ENCODE measurements at places on chromosomes 11 and 22. TPM values are rescaled to one million over a fixed set of nuclear protein-coding genes. Genes with fewer than 3 reads are reported as not detected.
A peak's percentile ranks its signal among the peaks of the same experiment; 100 is the strongest.

The PKDREJ gene
- 0.04 TPM for total RNA-seq

The UPK3A gene
- not detected for total RNA-seq

- H3K4me1 ChIP-seq = peaks cover under 1% of the 10 kb centered on the region
- no peak overlapping the region for H3K4me3 ChIP-seq
- H3K27ac ChIP-seq = no peak overlapping the region
These were observed 99.3 kb upstream of the SYT13 start for GRCh38 chr11:45385423-45385822.

DNA sequence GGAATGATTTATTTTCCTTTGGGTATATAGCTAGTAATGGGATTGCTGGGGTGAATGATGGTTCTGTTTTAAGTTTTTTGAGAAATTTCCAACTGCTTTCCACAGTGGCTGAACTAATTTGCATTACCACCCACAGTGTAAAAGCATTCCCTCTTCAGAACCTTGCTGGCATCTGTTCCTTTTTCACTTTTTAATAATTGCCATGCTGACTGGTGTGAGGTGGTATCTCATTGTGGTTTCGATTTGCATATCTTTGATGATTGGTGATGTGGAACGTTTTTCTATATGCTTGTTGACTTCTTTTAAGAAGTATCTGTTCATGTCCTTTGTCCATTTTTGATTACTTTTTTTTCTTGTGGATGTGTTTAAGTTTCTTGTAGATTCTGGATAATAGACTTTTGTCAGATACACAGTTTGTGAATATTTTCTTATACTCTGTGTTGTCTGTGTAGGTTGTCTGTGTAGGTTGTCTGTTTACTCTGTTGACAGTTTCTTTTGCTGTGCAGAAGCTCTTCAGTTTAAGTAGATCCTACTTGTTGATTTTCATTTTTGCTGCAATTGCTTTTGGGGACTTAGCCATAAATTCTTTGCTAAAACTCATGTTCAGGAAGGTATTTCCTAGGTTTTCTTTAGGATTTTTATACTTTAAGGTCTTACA, 291.8 kb upstream of the DDI1 start:
- peaks cover 10% of the 10 kb centered on the region for H3K27me3 ChIP-seq
- H3K4me1 ChIP-seq = no peaks in the 10 kb centered on the region
- no peak overlapping the region for H3K4me3 ChIP-seq
- DNase-seq = no peak
- no peak overlapping the region for H3K27ac ChIP-seq

GRCh38 chr22:42461511-42461910, 29.3 kb upstream of the NFAM1 start:
- no peak overlapping the region for H3K27ac ChIP-seq
- H3K4me1 ChIP-seq = peaks cover 21% of the 10 kb centered on the region
- no peaks in the 10 kb centered on the region for H3K27me3 ChIP-seq
- no peak overlapping the region for H3K4me3 ChIP-seq
- no peaks in the 10 kb centered on the region for H3K36me3 ChIP-seq

GRCh38 chr22:48849963-48850657, 977.6 kb downstream of the BRD1 start:
- H3K4me3 ChIP-seq = no peak overlapping the region
- H3K27me3 ChIP-seq = no peaks in the 10 kb centered on the region
- H3K4me1 ChIP-seq = no peaks in the 10 kb centered on the region

DNA sequence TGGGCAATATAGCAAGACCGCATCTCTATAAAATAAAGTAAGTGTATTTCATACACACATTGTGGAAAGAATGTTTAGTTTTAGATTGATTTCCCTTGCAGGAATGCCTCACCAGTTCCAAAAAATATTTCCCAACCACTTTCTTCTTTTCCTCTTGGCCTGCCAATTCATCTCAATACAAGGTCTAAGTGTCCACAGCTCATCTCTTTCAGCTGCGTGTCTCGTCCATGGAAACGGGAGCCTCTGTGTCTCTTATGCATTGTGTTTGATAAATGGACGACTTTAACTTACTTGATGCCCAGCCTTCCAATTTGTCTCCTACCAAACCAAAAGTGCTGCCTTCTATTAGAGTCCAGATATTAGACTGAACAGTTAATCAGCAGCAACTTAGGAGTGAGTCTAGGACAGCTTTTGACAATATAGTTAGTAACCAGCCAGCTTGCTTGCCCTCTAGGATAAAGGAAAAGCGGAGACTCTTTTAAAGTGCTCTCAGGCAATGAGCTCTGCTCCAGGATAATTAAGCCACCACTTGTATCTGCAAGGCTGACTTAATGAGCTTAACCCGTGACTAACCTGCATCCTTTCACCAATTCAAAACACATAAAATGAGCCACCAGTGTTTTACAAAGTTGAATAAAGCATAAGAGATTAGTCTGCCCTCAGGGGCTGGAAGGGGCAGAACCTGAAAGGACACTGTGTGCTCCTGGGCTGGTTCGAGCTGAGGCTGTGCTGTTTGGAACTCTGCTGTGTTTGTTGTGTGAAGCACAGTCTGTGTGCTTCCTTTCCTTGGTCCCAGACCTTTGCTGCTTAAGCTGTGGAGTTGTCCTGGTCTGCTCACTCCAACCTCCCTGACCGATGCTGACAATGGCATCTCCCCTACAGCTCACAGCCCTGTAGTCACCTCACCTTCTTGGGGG, 27.5 kb downstream of the FBXO7 start:
- no peaks in the 10 kb centered on the region for H3K27me3 ChIP-seq
- peaks cover 44% of the 10 kb centered on the region for H3K36me3 ChIP-seq
- H3K27ac ChIP-seq = peak overlapping the region; percentile 6
- peaks cover 2% of the 10 kb centered on the region for H3K4me1 ChIP-seq
- peak; percentile 64 for DNase-seq

DNA sequence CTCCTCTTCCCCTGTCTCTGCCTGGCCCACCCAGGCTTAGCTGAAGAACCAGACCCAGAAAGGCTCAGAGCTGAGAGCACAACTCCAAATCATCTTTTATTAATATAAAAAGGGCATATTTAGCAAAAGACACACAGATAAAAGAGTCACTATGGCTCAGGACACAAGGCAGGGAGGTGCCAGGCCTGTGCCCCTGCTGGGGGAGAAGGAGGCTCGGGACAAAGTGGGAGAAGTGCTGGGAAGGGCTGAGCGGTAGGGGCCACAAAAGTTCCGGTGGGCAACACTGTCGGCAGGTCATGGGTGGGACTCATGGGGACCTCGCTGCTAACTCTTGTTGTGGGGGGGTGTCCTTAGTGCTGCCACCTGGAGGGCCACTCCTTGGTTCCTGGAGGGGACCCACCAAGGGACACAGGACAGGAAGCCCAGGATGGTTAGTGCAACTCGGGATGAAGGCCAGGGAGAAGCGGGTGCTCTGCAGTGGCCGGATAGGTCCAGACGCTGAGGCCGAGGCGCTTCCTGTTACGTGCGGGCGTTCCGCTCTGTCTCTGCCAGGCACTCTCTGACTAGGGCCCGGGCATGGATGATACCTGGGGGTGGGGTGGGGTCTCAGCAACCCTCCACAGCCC, 1.4 kb upstream of the PITPNM1 start:
- DNase-seq = no peak
- H3K27ac ChIP-seq = no peak overlapping the region
- peaks cover 24% of the 10 kb centered on the region for H3K36me3 ChIP-seq
- H3K4me3 ChIP-seq = peak overlapping the region; percentile 87

DNA sequence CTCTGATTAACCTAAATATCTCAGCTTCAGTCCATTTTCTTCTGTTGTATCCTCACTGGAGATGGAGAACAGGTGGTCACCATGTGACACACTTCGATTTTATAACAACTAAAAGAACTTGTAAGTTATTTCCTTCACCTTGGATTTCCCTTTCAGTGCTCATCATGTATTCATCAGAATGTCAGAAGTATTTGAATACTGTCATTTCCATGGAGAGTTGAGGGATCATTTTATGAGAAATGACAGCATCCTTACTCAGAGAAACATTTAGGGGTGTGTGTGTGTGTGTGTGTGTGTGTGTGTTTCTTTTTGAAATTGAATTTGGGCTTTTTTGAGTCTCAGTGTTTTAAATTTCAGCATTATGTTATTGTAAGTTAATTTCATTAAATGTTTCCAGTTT, 205.8 kb downstream of the ARHGAP42 start:
- no peak overlapping the region for H3K4me3 ChIP-seq
- H3K27ac ChIP-seq = no peak overlapping the region
- no peak for DNase-seq
- no peaks in the 10 kb centered on the region for H3K4me1 ChIP-seq

GRCh38 chr11:71238941-71239340, 13.4 kb downstream of the SHANK2 start:
- no peak overlapping the region for H3K27ac ChIP-seq
- H3K36me3 ChIP-seq = no peaks in the 10 kb centered on the region
- DNase-seq = peak; percentile 5
